ENCODE measurements at places on chromosomes 7 and 10. TPM values are rescaled to one million over a fixed set of nuclear protein-coding genes. Genes with fewer than 3 reads are reported as not detected.

The ITGA8 gene
- polyA plus RNA-seq, result 9.5 TPM

- no peak overlapping the region for H3K27ac ChIP-seq
- H3K4me1 ChIP-seq, result no peaks in the 10 kb centered on the region
- H3K4me3 ChIP-seq, result no peak overlapping the region
- no peaks in the 10 kb centered on the region for H3K36me3 ChIP-seq
- DNase-seq, result no peak
These were observed 18.8 kb upstream of the KLRG2 start for GRCh38 chr7:139502226-139502625.

The GPER1 gene
- 1.1 TPM for polyA plus RNA-seq

- no peaks in the 10 kb centered on the region for H3K36me3 ChIP-seq
- DNase-seq, result no peak
- no peaks in the 10 kb centered on the region for H3K4me1 ChIP-seq
- no peak overlapping the region for H3K4me3 ChIP-seq
- H3K27ac ChIP-seq, result no peak overlapping the region
These were observed 46.5 kb upstream of the MSMB start for GRCh38 chr10:46092524-46093081.

GRCh38 chr10:37758074-37758473, 99.3 kb downstream of the ZNF248 start:
- no peak for DNase-seq
- no peaks in the 10 kb centered on the region for H3K4me1 ChIP-seq
- H3K27ac ChIP-seq, result no peak overlapping the region
- no peaks in the 10 kb centered on the region for H3K36me3 ChIP-seq
- no peak overlapping the region for H3K4me3 ChIP-seq

DNA sequence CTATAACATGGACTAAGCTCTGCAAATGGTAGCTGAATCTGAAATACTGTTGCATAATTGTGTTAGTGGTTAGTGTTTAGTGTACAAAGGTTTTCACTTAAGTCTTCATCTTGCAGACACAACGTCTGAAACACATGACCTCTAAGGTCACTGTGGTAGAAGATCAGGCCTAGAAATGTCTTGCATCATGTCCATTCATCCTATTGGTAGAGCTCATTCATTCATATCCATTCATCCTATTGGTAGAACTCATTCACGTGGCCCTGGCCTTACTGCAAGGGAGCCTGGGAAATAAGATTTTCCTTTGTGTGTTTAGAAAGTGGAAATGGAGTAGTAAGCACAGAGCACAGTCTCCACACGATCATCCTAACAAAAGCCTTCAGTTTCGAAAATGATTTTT, 485.8 kb downstream of the PLXNA4 start:
- no peak overlapping the region for H3K27ac ChIP-seq
- H3K36me3 ChIP-seq, result no peaks in the 10 kb centered on the region
- H3K4me1 ChIP-seq, result no peaks in the 10 kb centered on the region

DNA sequence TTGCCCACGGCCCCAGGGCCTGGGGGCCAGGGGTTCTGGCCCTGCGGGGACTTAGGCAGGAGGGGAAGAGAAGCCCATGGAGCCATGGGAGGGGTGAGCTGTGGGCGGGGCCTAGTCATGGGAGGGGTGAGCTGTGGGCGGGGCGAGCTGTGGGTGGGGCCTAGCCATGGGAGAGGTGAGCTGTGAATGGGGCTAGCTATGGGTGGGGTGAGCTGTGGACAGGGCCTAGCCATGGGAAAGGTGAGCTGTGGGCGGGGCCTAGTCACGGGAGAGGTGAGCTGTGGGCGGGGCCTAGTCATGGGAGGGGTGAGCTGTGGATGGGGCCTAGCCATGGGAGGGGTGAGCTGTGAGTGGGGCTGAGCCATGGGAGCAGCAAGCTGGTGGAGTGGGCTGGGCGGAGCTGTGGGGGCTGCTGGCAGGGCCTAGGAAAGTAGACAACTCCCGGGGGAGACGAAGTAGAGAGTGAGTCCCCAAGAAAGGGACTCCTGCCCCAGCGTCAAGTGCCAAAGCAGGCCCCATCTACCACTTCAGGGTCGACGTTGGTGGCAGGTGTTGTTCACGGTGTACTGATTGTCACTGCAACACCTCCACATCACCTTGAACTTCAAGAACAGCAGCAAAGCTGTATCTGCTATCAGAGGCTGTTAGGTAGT, 19.2 kb upstream of the TTYH3 start:
- peaks cover 10% of the 10 kb centered on the region for H3K36me3 ChIP-seq
- H3K27ac ChIP-seq, result peak overlapping the region; percentile 77
- no peak for DNase-seq
- peaks cover 49% of the 10 kb centered on the region for H3K4me1 ChIP-seq
- no peak overlapping the region for H3K4me3 ChIP-seq
- no peaks in the 10 kb centered on the region for H3K27me3 ChIP-seq

The LRRN3 gene
- polyA plus RNA-seq, result 7.1 TPM

DNA sequence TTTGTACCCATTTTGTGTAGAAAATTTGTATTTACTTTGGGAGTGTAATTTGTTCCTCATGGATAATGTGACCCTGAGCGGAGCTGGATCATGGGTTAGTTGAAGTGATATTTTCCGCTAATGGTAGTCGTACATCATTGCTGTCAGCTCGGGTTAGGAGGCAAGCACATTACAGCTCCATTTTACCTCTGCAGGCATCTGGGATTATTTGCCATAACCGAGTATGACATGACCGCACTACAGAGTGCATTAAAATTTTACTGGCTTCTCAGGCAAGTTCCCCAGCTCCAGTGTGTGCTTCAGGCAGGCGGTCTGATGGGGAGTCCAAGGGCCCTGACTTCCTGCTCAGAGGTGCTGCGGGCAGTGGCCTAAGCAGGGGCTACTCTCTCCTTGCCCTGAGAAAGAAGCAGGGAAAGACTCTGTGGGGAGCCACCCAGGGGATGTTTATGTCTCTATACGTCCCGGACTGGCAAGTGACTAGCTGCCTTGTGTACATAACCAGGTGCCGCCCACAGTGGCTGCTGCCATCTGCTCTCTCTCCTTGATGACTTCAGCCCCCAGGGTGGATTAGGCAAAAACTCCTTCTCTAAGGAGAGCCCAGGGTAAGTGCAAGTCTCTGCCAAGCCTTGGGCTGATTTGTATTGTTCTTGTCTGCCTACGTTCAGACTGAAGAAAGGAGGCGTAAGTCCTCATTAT, 685.3 kb upstream of the GALNT17 start:
- no peak for DNase-seq
- no peak overlapping the region for H3K27ac ChIP-seq
- no peak overlapping the region for H3K4me3 ChIP-seq

GRCh38 chr7:1533255-1533546, 2.7 kb downstream of the MAFK start:
- peaks cover 53% of the 10 kb centered on the region for H3K4me1 ChIP-seq
- peaks cover 17% of the 10 kb centered on the region for H3K36me3 ChIP-seq
- H3K27ac ChIP-seq, result peak overlapping the region; percentile 96

DNA sequence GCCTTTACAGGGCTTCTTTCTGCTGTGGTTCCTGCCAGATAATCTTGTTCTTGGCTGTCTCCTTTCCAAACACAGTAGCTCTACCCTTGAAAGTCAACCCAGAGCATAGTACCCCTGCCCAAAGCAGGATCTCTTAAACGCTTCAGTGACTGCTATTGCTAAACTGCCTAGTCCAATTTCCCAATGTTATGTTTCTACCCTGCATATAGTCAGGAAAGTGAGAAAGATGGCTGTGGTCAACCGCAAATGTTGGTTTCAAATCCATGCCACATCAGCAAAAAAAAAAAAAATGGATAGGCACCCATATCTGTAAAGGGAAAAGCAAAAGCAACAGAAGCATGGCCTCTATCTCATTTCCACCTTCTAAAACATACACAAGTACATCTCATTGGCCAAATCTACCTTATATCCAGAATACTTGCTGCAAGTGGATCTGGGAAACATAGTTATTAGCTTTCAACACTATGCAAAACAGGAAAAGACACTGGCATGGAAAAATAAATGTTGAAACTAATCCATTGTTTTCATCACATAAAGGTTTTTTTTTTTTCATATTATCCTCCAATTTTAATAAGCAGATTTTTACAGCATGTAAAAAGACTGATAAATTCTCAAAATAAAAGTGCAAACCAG, 59.8 kb downstream of the DNAJC1 start:
- H3K4me1 ChIP-seq, result no peaks in the 10 kb centered on the region
- H3K27ac ChIP-seq, result no peak overlapping the region
- H3K36me3 ChIP-seq, result no peaks in the 10 kb centered on the region
- no peak for DNase-seq
- H3K4me3 ChIP-seq, result no peak overlapping the region

- DNase-seq, result no peak
- H3K4me1 ChIP-seq, result no peaks in the 10 kb centered on the region
- no peak overlapping the region for H3K27ac ChIP-seq
- no peaks in the 10 kb centered on the region for H3K36me3 ChIP-seq
- H3K27me3 ChIP-seq, result no peaks in the 10 kb centered on the region
- H3K4me3 ChIP-seq, result no peak overlapping the region
These were observed 9.0 kb upstream of the SMNDC1 start for GRCh38 chr10:110313674-110314073.

The HTR5A gene
- 0.03 TPM for polyA plus RNA-seq

The UPK3B gene
- 48.0 TPM for polyA plus RNA-seq

The DRGX gene
- 0.78 TPM for polyA plus RNA-seq

GRCh38 chr10:43968076-43968475, 319.4 kb upstream of the ZNF32 start:
- no peaks in the 10 kb centered on the region for H3K4me1 ChIP-seq
- no peaks in the 10 kb centered on the region for H3K36me3 ChIP-seq
- peaks cover 2% of the 10 kb centered on the region for H3K27me3 ChIP-seq
- H3K4me3 ChIP-seq, result no peak overlapping the region
- no peak overlapping the region for H3K27ac ChIP-seq

The DNAH11 gene
- polyA plus RNA-seq, result 0.40 TPM

The CAMK2G gene
- polyA plus RNA-seq, result 44.6 TPM

GRCh38 chr10:63585041-63585440, 63.8 kb downstream of the REEP3 start:
- DNase-seq, result no peak
- H3K27ac ChIP-seq, result no peak overlapping the region
- H3K36me3 ChIP-seq, result no peaks in the 10 kb centered on the region
- peaks cover 3% of the 10 kb centered on the region for H3K4me1 ChIP-seq
- no peaks in the 10 kb centered on the region for H3K27me3 ChIP-seq

DNA sequence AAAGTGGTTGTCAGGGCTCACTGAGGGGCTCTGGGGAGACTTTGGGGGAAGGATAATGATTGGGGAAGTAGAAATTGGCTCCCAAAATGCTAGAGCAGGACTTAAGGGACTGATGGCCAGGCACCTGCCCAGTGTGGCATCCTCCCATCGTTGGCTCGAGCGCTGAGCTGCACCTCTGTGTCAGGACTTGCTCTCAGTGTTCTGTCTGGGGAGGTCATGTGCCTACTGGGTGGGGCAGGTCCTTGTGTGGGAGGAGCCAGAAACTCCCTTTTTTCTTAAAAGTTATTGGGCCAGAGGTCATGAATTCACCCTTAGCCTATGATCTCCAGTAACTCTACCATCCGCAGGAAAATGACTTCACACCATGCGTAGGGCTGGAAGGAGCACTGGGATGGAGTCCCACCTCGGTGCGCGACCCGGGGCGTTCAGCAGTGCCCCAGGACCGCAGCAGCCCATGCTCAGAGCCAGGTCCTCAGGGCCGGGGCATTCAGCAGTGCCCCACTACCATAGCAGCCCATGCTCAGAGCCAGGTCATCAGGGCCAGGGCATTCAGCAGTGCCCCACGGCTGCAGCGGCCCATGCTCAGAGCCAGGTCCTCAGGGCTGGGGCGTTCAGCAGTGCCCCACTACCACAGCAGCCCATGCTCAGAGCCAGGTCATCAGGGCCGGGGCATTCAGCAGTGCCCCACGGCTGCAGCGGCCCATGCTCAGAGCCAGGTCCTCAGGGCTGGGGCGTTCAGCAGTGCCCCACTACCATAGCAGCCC, 221.9 kb downstream of the EBF3 start:
- no peaks in the 10 kb centered on the region for H3K36me3 ChIP-seq
- H3K27ac ChIP-seq, result no peak overlapping the region
- no peaks in the 10 kb centered on the region for H3K27me3 ChIP-seq
- no peak overlapping the region for H3K4me3 ChIP-seq

Measured in large intestine (tissue), 12 donors.